ENCODE measurements at places on chromosomes 7 and 10.

- DNase-seq: no peak
Measured at GRCh38 chr7:137846549-137846826, 286 bp downstream of the DGKI start.

GRCh38 chr7:133419041-133419440 is 166.2 kb downstream of the EXOC4 start:
- no peak for DNase-seq

- no peak for DNase-seq
Measured at GRCh38 chr7:87057210-87057609, 2.2 kb downstream of the ELAPOR2 start.

DNA sequence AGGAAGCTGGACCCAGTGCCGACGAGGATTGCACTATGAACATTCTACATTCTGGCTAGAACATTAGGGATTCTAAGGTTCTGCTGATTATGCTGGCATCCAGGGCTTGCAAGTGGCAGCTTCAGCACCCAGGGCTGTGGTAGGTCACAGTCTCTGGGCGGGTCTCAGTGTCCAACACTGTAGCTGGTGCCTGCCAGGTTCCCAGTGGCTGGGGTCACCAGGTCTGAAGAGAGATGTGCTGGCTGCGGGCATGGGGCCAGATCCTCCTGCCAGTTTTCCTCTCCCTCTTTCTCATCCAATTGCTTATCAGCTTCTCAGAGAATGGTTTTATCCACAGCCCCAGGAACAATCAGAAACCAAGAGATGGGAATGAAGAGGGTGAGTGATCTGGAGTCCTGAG is at the start of gene PTTG1IP2:
PTTG1IP2 (plus strand) TSS at position 86 of the 400 bp plus-strand sequence; CDS start at position 234, 148 bp downstream.
- no peak for DNase-seq

- no peak for DNase-seq
Measured at GRCh38 chr7:131322061-131322460, 5.6 kb upstream of the MKLN1 start.

DNA sequence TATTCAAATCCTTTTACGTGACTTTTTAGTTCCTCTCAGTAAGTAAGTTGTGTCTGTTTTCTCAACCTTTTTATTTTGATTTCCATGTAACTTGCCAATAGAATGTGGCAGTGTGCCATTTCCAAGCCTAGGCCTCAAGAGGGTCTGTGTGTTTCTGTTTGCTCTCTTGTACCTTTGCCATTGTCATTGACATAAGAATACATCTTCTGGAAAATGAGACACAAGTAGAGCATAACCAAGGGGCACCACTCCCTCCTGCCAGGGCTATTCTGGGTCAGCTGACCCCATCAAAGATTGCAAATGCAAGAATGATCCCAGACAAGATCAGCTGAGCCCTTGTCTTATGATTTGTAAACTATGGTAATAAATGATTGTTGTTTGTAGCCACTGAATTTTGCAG is 524.0 kb downstream of the IPMK start:
- DNase-seq: no peak

GRCh38 chr10:126459878-126460481 is 71.7 kb upstream of the ADAM12 start:
- DNase-seq: peak; percentile 98

- DNase-seq: no peak
Measured at GRCh38 chr7:139086454-139086853, 23.1 kb downstream of the ZC3HAV1 start.

GRCh38 chr7:14438366-14438765 is 448.9 kb upstream of the ETV1 start:
- no peak for DNase-seq

DNA sequence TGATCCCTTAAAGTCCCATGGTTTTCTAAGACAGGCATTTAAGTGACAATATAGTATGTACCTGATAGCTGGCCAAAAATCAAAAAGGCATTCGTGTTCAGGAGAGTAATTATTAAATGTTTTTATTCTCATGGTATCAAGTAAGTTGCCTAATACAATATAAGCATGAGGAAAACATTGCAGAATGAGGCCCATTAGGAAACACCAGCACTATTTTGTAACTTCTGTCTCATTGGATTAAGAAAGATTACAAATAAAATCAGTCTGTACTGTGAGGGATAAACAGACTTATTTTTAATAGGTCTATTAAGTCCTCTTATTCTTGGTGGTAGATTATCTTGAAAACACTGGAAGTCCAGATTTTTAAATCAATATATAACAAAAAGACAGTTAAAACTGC is 110.1 kb downstream of the SNX13 start:
- no peak for DNase-seq

DNA sequence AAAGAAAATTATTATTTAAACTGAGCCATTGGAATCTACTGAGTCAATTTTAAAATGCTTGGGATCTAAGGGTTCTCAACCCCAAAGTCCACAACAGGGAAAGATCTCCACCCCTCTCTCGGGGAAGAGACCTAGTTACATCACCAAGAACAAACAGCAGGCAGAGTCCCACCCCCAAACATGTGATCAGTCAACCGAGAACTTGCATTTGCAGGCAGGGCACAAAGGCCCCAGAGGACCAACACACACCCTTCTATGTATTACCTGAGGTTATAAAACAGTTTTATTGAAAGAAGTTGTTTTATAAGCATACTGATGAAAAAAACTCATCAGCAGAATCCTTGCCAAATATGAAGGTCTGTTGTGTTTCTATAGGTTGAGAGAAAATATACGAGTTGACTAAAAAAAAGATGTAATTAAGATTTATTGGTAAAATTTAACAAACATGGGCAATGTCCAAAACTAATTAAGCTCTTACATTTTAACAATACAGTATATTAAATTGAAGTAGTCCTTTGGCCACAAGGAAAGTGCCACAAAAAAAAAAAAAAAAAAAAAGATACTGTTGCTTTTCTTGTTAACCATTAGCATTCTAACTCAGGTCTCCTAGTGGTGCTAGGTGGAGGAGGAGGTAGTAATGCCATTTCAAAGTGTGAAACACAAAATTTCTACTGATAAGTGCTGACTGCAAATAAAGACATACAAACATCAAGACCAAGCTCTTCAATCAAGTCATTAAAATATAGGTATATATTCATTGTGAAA is 975 bp upstream of the USP54 start:
- peak; percentile 84 for DNase-seq

- DNase-seq: no peak
Measured at GRCh38 chr10:102769375-102770107, 25.8 kb downstream of the WBP1L start.

DNA sequence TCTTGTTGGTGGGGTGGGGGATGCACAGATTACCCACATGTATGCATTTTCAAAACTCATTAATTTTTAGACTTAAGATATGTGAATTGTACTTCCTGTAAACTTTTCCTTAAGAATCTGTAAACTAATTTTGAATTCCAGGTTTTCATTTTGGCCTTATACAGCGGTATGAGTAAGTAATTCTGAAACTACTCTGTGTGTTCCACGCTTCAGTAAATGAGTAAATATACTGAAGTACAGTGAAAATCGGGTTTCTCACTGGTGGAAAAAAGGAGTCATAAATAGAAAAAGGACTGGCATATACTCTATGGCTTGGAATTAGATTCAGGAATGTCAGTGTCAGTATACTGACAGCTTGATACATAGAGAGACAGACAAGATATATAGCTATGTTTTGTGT is 72.8 kb downstream of the CTTNBP2 start:
- DNase-seq: no peak

GRCh38 chr7:129489491-129489890 is 12.8 kb upstream of the SMKR1 start:
- DNase-seq: peak; percentile 68

DNA sequence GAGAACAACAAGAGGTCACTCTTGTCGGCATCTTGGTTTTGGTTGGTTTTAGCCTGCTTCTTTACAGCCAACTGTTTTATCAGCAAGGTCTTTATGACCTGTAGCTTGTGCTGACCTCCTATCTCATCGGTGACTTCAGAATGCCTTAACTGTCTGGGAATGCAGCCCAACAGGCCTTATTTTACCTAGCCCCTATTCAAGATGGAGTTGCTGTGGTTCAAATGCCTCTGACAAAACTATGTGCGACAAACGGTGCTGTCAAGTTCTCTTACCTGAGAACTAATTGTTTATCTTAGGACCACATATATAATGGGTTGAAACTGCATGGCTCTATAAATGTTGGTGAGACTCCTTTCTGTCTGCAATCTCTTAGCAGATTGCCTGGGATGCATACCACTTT is 35.9 kb upstream of the POT1 start:
- no peak for DNase-seq

DNA sequence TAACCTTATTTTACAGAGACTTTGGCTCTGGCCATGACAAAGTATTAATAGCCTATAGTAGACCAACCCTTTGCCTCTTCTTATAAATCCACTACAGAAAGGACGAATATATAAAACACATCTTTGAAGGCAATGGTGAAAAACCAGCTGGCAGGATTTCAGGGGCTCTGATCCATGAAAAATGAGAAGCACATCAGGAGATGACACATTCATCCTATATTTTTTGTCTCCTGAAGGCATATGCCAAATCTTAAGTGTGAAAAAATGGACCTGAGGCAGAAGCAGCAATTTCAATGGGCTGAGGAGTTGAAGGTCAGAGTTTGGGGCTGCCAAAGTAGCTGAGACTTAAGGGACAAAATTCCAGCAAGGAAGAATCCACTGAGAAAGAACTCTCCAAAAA is 14.4 kb downstream of the RNF216 start:
- no peak for DNase-seq

GRCh38 chr10:125448596-125448995 is 234.4 kb downstream of the TEX36 start:
- peak; percentile 42 for DNase-seq

DNA sequence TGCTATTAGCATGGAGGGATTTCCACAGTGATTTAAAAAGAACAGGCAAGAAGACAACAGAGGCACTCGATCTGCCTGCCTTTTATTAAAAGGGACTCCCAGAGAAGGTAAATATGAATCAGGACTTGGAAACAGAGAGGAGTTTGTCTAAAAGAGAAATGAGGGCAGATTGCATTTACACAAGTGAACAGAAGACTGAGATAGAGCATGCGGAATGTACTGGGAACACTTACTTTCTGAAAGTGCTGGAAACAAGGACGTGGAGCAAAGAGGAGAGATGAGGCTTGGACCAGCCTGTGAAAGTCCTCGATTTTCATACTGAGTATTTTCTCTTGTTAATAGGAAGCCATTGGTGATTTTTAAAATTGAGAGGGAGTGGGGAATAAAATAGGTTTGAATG is 35.7 kb downstream of the MEOX2 start:
- no peak for DNase-seq

- no peak for DNase-seq
Measured at GRCh38 chr7:106639476-106640334, 21.3 kb downstream of the CCDC71L start.

DNA sequence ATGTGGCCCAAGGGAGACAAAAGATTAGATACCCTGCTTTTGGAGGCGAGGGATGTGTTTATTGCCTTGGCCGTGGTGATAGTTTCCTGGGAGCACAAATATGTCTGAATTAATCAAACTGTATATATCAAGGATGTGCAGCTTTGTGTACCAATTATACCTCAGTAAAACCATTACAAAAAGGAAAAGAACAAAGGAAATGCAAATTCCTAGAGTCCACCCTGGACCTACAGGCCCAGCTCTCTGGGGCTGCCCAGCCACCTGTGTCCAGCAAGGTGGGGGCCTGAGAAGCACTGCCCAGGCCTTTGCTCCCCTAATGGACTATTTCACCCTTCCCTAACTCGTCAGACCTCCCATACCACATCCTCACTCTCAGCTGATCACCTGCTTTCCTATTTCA is 20.5 kb downstream of the ANKRD16 start:
- DNase-seq: no peak

DNA sequence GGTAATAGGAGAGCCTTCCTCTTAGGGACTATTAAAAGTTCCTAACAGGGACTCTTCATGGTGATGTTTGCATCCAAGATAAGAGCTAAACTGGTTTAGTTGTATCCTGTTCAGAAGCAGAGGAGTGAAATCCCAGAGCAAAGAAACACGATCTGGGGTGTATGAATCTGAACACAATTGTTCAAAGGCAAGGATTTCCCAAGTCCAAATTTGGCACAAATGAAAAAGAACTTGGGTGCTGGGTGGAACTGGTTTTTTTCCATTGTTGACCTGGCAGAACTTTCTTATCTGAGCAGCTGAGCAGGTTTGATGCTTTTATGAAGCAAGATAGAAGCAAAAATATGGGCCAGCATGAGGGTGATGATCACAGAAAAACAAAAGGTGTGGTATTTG is 6.0 kb downstream of the AGFG2 start:
- DNase-seq: no peak

- DNase-seq: no peak
Measured at GRCh38 chr7:28813243-28813962, 144.7 kb downstream of the TRIL start.

DNA sequence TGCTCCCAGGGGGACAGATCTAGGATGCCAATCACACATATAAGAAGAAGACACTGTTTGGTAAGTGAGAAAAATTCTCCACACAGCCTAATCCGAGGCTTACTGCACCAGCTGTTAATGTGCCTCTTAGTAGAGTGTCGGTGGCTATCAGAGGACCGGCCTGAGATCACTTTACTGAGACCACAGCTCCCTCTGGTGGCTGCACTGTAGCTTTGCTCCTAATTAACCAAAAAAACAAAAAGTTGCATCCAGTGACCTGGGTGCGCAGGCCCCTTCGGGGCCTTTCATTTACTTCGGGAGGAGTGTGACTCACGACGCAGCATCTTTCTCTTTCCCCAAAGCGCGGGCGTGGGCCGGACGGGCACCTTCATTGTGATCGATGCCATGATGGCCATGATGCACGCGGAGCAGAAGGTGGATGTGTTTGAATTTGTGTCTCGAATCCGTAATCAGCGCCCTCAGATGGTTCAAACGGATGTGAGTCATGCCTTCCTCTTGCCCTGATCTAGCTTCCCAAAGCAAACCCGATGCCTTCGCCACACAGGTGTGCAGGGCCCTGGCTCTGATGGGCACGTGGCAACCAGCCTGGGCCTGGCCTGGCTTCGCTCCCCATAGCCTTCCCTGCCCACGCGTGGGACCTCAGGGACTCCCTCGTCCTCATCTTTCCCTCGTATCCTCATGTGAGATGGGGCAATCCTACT is 56.7 kb downstream of the MKI67 start:
- peak; percentile 66 for DNase-seq

GRCh38 chr10:80411267-80411668 is 2.9 kb downstream of the PRXL2A start:
- peak; percentile 65 for DNase-seq

- DNase-seq: no peak
Measured at GRCh38 chr10:58180666-58181065, 87.0 kb downstream of the IPMK start.

DNA sequence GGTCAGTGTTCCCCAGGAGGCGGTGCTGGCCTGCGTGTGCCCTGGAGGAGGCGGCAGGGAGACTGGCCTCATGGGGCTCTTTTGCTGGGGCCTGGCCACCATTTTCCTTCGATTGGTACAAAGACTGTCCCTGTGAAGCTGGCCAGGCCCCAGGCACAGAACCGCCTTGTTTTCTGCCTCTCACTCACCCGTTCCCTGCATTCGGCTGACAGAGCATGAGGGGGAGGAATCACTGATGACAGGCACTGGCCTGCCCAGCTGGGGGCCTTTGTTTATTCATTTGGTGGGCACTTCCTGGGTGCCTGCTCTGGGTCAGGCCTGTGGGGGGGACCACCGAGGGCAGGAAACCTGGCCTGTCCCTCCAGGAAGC is 139.2 kb downstream of the FAM53B start:
- DNase-seq: no peak
